ENCODE measurements at places on chromosomes 16 and 17. TPM values are rescaled to one million over a fixed set of nuclear protein-coding genes. Genes with fewer than 3 reads are reported as not detected.
A peak's percentile ranks its signal among the peaks of the same experiment; 100 is the strongest.

GRCh38 chr16:72159386-72159785 lies 12.6 kb downstream of the PMFBP1 start:
- no peak for DNase-seq

DNA sequence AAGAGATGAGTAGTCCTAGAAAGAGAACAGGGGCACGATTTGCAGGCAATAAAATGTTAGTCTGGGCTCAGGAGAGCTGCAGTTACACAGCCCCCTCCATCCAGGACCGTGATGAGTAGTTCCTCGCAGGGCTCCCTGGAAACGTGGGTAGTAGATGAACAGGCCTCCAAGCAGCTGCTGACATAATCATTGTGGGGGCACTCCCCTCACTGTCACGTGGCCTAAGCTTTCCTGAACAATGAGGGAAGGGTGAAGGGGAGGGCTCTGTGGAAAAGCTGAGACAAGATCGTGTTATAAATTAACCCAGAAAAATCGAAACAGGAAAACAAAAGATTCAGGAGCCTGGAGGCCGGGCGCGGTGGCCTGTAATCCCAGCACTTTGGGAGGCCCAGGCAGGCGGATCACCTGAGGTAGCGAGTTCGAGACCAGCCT lies 1.3 kb upstream of the PER1 start:
- DNase-seq, result no peak

GRCh38 chr16:89563639-89564392 lies 3.3 kb downstream of the RPL13 start:
- no peak for DNase-seq

DNA sequence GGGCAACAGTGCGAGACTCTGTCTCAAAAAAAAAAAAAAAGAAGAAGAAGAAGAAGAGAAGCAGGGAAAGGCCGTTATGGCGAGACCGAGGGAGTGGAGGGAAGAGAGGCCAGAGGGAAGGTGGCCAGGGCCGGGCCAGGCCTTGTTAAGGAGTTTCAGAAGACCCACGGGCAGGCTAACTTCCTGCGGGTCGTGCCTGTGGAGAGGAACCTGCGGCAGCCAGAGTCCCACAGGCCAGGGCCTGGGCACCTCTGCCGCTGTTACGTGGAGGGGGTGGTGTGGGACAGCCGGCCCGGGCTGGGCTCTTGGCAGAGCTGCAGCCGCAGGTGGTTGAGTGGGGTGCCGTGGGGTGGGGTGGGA lies 5.4 kb downstream of the WDR81 start:
- peak; percentile 64 for DNase-seq

DNA sequence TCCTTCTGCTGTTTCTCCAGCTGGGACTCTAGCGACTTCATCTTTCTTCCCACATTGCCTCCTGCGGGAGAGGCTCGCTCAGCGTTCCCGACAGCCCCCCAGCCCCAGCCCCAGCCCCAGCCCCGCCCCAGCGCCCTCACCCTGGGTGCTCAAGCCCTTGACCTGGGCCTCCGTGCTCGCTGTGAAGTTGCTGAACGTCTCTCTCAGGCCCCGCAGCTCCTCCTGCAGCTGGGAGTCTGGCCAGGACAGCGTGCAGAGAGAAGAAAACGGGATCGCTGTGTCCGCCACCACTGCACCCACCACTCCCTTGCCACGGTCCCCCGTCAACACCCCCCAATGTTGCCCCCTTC lies 2.4 kb downstream of the ASGR1 start:
- no peak for DNase-seq

- no peak for DNase-seq
Observed at GRCh38 chr16:3953728-3954410, 73.4 kb upstream of the CREBBP start.

- DNase-seq, result no peak
Observed at GRCh38 chr17:1542316-1542715, 20.3 kb downstream of the PITPNA start.

KRTAP4-1 gene
- total RNA-seq, result 51.7 TPM

ADAM11 gene
- 0.98 TPM for total RNA-seq

TMEM256 gene
- total RNA-seq, result 111 TPM
